ENCODE measurements at places on chromosomes 13 and 19.

DNA sequence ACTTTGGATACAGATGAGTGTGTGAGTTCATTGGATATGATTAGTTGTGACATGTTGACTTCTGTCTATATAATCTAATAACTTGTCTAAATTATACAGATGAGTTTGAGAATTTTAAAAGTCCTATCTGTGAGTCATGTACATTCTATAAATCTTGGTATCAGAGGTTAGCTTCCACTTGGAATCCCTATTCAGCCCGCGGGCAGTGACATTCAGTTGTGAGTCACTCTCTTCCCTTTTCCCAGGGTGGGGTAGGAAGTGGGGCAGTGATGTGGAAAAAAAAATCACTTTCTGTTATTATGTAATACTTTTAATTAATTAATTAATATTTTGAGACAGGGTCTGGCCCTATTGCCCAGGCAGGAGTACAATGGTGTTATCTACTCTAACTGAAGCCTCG lies 33.0 kb upstream of the ZNF808 start:
- H3K27ac ChIP-seq: no peak overlapping the region
- H3K4me3 ChIP-seq: no peak overlapping the region
- no peaks in the 10 kb centered on the region for H3K27me3 ChIP-seq
- no peak for DNase-seq
- no peaks in the 10 kb centered on the region for H3K4me1 ChIP-seq
- H3K36me3 ChIP-seq: no peaks in the 10 kb centered on the region

GRCh38 chr19:31334101-31334848 lies 15.0 kb downstream of the TSHZ3 start:
- peaks cover 7% of the 10 kb centered on the region for H3K27me3 ChIP-seq
- peaks cover 15% of the 10 kb centered on the region for H3K4me1 ChIP-seq
- no peak overlapping the region for H3K4me3 ChIP-seq
- peak; percentile 86 for DNase-seq

DNA sequence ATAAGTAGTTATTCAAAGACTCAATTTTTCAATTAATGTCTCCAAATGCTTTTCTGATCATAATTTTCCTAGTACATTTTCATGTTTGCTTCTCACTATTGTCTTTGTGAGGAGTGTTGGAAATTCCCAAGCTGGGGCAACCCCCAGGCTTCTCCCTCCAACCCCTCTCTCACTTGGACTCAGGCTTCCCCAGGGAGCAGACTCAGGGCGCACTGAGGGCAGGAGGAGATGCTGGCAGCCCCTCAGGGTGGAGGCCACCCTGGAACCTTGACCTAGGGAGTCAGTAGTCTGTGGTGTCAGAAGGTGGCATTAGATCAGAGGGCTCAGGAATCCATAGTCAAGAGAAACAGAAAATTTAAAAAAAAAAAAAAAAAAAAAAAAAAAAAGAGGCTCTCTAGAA lies 86.5 kb upstream of the IRS2 start:
- H3K4me1 ChIP-seq: peaks cover 13% of the 10 kb centered on the region
- no peaks in the 10 kb centered on the region for H3K27me3 ChIP-seq
- DNase-seq: no peak
- no peak overlapping the region for H3K4me3 ChIP-seq
- no peaks in the 10 kb centered on the region for H3K36me3 ChIP-seq
- no peak overlapping the region for H3K27ac ChIP-seq

DNA sequence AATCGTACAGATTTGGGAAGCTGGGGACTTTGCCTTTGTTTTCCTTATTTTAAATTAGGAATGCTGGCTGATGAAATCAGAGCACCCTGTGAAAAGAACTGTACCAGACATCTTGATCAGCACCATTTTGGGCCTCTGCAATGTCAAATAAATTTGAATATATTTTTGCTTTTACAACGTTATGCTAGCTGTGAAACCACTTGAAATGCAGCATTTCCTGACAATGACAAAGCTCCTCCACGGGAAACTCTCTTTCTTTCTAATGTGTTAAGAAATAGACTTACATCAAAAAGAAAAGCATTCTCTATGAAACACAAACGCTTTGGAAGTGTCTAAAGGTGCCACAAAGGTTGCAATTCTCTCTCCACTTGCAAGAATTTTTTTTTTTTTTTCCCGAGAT lies 47.1 kb upstream of the MAP3K10 start:
- H3K4me3 ChIP-seq: no peak overlapping the region
- DNase-seq: no peak
- no peaks in the 10 kb centered on the region for H3K4me1 ChIP-seq
- H3K27ac ChIP-seq: no peak overlapping the region
- H3K27me3 ChIP-seq: no peaks in the 10 kb centered on the region

GRCh38 chr19:13040948-13041292 lies 45.6 kb downstream of the NFIX start:
- H3K27ac ChIP-seq: no peak overlapping the region
- no peaks in the 10 kb centered on the region for H3K4me1 ChIP-seq
- peaks cover 95% of the 10 kb centered on the region for H3K27me3 ChIP-seq
- no peaks in the 10 kb centered on the region for H3K36me3 ChIP-seq
- no peak overlapping the region for H3K4me3 ChIP-seq
- no peak for DNase-seq

DNA sequence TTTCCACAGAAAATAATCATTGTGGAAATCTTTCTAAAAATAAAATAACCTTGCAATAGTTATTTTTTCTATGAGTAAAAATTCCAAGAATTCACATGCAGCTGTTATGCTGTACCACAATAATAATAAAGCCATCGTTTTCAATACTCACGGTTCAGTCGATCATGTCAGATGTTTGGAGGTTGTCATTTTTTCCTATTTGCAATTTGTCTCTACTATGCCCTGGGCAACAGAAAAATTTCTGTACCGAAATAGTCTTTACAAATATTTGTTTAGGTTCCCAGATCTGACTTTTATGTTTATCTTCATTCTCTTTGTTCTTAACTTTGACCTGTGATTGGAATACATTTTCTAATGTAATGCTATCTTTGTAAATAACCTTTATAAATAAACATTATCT lies 79.7 kb downstream of the ESD start:
- no peak overlapping the region for H3K4me3 ChIP-seq
- DNase-seq: no peak
- no peak overlapping the region for H3K27ac ChIP-seq
- H3K4me1 ChIP-seq: peaks cover 13% of the 10 kb centered on the region
- H3K36me3 ChIP-seq: no peaks in the 10 kb centered on the region

DNA sequence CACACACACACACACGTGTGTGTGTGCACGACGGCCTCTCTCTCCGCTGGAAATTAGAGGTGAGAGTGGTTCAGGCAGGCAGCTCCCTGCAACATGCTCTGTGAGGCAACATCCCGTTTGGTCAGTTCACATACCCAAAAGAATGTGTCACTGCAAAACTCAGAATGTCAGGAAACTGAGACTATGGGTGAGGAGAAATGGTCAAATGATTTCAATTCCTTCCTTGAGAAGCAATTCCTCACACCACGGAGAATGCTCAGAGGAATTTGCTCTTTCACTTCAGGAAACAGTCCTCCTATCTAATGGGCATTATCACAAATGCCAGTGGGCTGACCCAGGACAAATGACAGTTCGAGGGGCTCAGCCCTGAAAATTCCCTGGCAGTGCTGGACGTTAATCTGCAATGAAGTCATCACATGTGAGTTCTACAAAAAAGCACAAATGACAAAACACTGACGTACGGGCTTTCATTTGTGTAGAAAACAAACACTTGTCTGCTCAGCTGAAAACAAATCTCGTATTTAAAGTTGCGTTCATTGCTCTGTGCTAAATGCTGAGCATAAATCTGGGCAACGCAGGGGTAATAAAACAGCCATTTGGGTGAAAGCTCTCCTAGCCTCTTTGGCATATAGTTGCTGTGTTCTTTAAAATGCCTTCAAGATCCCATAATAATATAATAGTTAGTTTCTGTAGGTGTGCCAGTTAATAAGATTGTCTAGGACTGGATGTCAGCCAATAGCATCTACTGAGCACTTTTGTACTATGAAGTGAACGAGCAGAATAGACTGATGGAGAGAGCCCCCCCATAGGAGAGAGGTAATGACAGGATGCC lies 18.6 kb upstream of the LATS2 start:
- H3K4me3 ChIP-seq: no peak overlapping the region
- H3K36me3 ChIP-seq: no peaks in the 10 kb centered on the region

Data from cardiac muscle cell (in vitro differentiated cells and primary cell).